ENCODE measurements at places on chromosomes 3 and 15.

- DNase-seq, result no peak
Observed at GRCh38 chr3:140180603-140181002, 245.6 kb downstream of the CLSTN2 start.

DNA sequence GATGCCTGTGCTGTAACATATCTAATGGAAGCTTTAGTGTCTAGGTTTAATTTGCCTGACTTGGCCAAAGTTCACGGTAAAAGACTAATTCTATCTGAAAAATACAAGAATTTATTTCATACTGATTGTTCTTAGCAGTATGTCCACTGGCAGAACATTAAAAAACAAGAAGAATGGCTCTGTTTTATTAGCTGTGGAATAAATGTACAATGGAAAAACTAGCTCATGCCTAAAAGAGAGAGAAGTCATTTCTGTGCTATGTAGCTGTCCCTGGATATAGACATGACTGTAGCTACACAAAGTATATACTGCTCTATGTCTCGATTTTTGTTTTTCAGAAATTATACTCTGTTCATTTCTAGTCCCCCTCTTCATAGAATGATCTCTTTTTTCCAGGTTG, 13.9 kb upstream of the VGLL3 start:
- DNase-seq, result no peak

GRCh38 chr3:8464668-8465067, 37.0 kb upstream of the LMCD1 start:
- DNase-seq, result no peak

- DNase-seq, result no peak
Observed at GRCh38 chr15:49715211-49715610, 94.4 kb downstream of the DTWD1 start.

DNA sequence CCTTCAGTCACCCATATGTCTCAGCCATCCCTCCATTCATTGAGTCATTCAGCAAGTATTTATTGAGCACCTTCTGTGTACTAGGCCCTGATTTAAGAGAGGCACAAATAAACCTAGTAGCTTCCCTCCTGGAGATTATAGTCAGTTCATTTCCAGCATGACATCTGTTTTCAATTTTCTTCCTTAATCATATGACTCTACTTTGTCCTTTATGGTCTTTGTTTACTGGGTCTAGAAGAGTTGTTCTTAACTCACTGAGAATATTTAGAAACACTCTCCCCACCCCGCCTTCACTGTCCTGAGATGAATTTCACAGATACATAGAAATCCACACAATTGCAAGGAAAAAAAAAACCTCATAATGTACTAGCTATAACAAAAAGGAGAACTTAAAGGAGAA, 44.8 kb upstream of the ADAMTS9 start:
- no peak for DNase-seq

GRCh38 chr3:185549122-185549521, 3.3 kb downstream of the LIPH start:
- DNase-seq, result no peak

GRCh38 chr3:134879990-134880389, 84.9 kb downstream of the EPHB1 start:
- no peak for DNase-seq

GRCh38 chr3:13607821-13608597, 59.1 kb downstream of the FBLN2 start:
- DNase-seq, result no peak

GRCh38 chr3:108117241-108117775, 26.5 kb upstream of the CD47 start:
- no peak for DNase-seq

GRCh38 chr3:158272081-158272480, 162.2 kb downstream of the RSRC1 start:
- DNase-seq, result no peak

- DNase-seq, result no peak
Observed at GRCh38 chr3:99624496-99625236, 13.7 kb upstream of the COL8A1 start.

DNA sequence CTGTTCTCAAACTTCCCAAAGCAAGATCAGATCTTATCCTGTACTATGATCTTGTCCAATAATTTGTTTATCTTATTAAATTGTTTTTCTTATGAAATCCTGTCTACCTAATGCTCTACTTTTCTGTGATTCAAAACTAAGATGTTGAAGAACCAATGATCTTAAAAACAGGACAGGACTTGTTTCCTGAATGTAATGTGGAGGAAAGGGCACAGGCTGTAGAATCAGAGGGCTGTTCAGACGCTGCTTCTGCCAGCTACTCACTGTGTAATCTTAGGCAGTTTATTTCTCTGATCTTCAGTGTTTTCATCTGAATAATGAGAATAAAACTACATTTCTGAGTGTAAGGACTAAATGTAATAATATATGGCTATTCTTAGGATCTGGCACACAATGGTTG, 20.1 kb upstream of the DMXL2 start:
- DNase-seq, result no peak

- DNase-seq, result no peak
Observed at GRCh38 chr15:89035150-89035549, 53.1 kb upstream of the ABHD2 start.

- no peak for DNase-seq
Observed at GRCh38 chr3:141342386-141342785, 25.9 kb upstream of the ZBTB38 start.

DNA sequence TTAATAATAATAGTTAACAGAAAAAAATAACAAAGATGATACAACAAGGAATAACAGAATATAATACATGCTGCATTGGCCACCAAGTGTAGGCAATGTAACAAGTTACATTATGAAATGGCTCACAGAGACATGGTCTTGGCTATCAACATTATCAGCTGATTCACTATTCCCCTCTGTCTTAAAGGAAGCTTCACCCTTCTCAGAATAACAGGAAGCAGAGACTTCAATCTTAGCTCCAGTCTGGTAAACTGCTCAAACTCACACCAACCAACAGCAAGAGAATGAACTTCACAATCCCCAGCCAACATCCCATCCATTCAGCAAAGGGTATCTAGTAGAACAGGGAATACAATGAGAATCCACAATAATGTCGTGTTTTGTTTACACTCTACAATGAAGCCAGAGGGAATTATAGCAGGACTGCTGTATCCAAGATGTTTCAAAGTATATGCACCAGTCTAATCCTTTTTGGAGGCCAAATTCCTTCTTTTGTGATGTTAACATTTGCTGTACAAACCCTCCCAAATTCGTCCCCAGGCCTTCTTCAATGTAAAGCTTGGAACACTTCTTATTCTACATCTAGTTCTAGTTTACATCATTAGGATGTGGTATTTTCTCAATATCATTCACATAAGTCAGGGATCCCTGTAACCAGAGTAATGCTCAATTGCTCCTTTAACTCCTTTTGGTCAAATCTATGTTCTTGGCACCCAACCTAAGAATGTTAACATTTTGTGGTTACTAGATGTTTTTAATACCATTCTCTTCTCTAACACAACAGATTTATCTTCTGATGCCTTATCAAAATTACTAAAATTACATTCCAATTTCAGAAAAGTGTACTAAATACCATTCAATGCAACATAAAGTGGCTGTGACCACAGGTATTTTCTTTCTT, 52.4 kb upstream of the CMSS1 start:
- DNase-seq, result no peak

- DNase-seq, result no peak
Observed at GRCh38 chr15:86555939-86556338, 476.3 kb downstream of the AGBL1 start.

DNA sequence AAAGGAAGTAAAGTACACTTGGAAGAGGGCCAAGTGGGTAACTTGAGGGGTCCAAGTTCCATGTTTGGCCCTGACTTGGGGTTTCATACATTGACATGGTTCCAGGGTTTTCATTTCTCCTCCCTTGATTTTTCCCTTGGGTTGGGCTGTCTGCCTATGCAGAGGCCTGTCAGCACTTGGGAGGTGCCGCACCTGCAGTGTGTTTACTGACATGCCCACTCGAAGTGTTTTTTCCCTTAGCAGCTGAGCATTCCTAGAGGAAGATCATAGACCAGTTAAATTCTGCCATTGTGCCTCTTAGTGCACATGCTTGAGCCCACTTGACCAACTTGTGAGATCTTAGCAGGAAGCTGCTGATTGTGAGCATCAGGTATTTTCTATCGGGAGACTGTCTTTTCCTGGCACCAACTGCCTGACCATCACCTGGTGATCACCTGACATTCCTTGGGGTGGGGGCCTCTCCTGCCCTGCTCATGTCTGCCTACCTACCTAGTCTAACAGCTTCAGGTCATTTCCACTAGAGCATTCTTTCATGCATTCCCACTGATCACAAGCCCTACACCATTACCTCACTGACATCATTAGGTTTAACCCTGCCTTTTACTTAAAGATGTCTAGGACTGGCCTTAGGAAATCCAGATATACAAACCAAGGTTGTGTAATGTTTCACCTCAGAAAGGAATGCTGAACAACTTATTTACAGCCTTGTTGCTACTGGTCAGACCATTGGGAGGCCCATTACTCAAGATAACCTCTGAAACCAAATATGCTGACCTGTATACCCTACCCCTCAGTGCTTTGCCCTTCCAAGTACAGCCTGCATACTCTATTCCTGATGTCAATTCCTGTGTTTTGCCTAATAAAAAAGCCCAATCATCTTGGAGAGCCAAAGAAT, 68.3 kb downstream of the CD47 start:
- DNase-seq, result no peak

DNA sequence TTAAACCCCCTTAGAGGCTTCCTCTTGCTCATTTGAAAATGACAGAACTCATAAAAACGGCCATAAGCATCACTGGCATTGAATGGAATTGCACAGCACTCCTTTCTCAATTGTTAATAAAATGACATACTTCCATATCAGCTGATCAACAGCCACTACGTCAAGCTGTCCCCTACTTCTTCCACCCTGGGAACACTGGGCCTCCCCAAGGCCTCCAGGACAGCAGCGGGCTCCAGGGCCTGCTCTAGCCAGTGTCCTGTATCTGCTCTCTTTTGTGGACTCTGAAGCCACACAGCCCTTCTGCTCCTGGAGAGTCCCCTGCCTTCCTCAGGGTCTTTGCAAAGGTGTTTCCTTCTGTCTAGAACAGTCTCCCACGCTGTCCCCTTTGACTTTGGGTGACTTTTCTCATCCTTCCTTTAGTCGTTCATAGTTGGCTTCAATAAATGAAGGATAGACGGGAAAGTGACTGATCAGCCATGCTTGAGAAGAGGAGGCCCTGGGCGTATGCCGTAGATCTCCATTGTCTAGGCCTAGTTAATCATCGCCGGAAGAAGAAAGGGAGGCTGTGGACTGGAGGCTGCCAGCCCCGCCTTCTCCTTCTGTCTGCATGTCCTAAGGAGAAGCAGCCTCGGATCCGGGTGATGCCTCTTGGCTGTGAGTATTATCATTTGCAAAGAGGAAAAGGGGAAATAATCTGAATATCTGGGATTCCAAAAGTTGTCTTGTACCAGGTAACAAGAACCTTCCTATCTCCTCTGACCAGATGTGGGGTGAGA, 4.7 kb upstream of the THSD4 start:
- no peak for DNase-seq

DNA sequence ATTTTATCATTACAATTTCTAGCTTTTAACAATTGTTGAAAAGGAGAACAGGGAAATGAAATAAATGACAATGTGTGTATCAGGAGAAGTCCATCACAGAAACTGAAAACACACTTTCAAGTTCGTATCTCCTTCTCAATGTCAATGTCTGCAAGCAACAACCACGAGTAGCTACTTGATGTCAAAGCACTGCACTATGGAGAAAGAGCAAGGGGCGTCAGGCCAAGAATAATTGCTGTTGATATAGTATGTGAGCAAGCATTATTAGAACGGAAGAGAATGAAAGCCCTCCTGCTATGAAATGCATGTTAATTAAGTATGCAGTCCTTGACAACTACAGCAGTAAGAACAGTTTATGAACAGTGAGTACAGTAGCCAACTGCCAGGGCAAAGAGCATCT, 1250.1 kb downstream of the ZPLD1 start:
- no peak for DNase-seq

GRCh38 chr3:42024591-42025351, 62.9 kb upstream of the ULK4 start:
- no peak for DNase-seq

DNA sequence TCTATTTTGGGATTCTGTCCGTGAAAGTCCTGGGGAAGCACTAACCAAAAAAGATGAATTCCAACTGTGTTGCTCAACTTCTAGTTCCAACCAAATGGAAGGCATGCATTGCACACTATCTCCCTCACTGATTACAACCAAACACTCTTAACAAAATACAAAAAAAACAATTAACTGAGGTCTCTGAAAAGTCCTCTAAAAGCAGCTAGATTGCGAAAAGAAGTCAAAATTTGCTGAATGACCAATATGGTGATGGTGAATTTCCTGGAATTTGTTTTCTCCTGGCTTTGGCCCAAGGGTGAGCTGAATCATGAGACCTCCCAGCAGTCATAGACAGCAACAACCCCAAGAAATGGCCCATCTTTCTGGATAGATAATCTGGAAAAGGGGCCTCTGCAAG, 28.3 kb downstream of the CYP19A1 start:
- DNase-seq, result no peak

DNA sequence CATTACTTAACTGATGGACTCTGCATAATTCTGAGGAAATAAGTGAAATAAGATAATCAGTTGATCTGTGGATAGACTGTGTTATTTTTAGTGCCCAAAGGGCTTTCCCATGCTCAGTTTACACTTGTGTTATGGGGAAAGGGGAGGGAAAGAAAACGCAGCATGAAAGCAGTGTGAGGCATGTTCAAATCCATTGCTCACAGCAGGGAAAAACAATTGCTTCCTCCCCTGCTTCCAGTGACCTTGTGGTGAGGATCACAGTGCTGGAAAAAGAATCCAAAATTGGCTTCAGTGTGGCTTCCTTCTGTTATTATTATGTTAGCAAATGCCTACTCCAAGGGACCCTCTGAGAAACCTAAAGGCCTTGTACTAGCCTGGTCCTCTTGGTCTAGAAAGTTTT, 285.1 kb upstream of the CDIN1 start:
- no peak for DNase-seq

DNA sequence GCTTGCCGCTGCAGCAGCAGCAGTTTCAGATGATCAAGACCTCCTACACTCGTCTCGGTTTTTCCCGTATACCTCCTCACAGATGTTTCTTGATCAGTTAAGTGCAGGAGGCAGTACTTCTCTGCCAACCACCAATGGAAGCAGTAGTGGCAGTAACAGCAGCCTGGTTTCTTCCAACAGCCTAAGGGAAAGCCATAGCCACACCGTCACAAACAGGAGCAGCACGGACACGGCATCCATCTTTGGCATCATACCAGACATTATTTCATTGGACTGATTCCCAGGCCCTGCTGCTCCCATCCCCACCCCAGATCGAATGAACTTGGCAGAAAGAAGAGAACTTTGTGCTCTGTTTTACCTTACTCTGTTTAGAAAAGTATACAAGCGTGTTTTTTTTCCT, 17.6 kb downstream of the CALML4 start:
- DNase-seq, result no peak
